Fibroblast of skin of left biceps (primary cell): ENCODE measurements at places on chromosomes 4 and X.
A peak's percentile ranks its signal among the peaks of the same experiment; 100 is the strongest.

- no peak for DNase-seq
These were observed 173.7 kb downstream of the PTTG2 start for GRCh38 chr4:38133711-38134480.

- no peak for DNase-seq
These were observed 50.5 kb upstream of the PAGE1 start for GRCh38 chrX:49746306-49746705.

DNA sequence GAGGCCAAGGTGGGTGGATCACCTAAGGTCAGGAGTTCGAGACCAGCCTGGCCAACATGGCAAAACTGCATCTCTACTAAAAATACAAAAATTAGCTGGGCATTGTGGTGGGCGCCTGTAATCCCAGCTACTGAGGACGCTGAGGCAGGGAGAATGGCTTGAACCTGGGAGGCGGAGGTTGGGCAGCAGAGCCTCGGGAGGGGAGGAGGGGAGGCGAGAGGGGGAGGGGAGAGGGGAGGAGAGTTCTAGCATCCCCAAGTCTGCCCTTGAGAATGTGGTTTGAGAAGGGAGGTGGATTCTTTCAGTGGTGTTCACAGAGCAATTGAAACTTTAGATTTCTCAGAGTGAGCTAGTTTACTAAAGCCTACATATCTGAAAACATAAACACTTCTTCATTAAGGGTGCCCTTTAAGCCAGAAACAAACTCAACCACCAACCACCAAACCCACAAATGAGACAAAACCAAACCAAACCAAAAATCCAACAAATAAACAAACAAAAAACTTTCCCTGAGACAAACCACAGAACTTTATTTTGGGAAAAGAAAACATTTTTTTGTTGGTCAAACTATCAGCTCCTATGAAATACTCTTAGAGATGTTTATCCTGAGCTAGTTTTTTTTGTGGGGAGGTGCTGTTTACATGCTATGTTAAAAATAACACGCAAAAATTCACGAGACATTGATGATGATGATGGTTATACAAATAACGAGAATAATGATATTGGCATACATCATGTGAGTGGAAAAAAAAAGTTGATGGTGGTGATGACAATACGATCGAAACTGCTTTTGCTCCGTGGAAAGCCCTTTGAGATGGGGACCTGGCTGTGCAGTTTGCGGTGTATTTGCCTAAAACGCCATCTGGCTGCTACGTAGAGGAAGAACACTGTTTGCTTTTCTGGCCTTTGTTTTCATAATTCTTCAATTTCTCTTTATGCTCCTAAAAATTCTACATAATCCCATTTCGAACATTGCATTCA lies 98.2 kb upstream of the PRKX start:
- no peak for DNase-seq

- no peak for DNase-seq
These were observed 1.0 kb upstream of the GRPEL1 start for GRCh38 chr4:7068883-7069282.

DNA sequence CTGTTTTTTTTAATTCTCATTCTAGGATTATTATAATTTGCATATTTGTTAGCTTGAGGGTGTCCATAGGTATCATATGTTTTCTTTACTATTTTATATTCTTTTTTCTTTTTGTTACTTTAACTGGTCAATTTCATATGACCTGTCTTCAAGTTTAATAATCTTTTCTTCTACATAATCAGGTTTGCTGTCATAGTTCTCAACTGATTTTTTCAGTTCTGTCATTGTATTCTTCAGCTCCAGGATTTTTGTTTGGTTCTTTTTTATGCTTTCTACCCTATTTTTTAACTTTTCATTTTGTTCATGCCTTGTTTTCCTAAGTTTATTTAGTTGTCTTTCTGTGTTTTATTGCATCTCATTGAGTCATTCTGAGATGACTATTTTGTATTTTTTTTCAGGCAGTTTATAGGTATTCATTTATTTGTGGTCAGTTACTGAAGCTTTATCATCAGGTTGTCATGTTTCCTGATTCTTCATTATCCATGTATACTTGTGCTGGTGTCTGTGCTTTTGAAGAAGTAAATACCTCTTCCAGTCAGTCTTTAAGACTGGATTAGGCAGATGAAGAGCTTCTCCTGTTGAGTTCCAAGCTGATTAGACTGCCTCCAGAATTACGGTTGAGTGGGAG lies 220.3 kb upstream of the VEGFC start:
- no peak for DNase-seq

GRCh38 chr4:134777606-134778005 lies 576.0 kb upstream of the PABPC4L start:
- DNase-seq = no peak

DNA sequence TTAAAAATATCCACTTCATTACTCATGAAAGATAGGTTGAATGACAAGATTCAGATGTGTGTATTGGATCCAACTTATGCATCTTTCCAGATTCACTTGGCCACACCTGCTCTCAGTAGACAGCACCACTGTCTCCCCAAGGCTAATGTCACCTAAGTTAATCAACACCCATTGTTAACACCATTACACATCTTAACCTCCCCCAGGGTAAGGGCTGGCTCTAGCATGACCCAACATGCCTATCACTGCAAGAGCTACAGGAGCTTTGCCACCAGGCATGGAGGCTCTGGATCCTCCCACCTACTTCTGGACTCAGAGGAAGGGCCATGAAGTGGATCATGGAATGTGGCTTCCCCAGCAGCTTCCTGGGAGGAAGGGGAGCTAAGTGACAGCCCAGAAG lies 32.8 kb upstream of the LSM6 start:
- DNase-seq = no peak

GRCh38 chrX:140092121-140092520 lies 126.8 kb upstream of the CXorf66 start:
- DNase-seq = no peak

DNA sequence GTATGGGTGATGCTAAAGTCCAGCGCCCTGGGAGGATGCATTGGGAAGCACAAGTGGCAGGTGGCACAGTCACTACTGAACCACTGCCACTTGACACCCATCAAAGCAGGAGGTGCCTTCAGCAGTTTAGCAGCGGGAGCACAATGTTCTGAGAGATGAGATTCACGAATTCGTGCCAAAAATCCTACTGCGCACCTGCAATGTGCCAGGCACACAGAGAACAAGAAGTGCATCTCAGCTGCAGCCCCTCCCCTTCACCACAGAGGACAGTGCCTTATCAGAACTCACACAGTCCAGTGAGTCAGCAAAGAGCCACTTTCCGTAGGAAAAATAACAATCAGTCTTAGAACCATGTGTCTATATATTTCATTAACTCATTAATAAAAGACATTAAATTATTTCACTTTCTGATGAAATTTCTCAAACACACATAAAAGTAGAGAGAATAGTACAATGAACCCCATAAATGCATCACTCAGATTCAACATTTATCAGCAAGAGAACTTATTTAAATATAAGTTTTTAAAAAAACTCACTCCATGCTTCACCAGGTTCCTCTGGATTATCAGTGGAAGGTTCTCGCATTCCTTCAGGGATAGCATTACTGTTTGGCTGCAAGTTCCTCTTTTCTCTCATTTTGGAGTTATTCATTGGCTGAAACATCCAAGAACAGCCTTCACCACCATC lies 47.0 kb downstream of the BEND2 start:
- no peak for DNase-seq

GRCh38 chrX:5857232-5857631 lies 371.4 kb downstream of the NLGN4X start:
- no peak for DNase-seq

DNA sequence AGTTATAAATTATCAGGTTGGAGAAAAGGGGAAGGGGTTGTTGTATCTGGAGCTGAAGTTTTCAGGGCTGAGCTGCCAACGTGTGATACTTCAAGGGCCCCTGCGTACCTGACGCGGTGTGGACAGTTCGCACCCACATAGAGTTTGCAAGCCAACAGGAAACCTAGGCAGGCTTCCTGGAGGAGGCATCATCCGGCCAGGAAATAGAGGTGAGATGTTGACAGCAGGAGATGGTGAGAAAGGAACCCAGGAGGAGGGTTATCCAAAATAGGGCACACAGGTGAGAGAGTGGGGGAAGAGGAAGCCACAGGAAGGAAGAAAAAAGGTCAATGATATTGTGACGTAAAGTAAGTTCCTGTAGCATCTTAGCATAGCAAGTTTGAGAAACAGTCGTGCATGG lies 127.2 kb downstream of the DHRSX start:
- DNase-seq = no peak

DNA sequence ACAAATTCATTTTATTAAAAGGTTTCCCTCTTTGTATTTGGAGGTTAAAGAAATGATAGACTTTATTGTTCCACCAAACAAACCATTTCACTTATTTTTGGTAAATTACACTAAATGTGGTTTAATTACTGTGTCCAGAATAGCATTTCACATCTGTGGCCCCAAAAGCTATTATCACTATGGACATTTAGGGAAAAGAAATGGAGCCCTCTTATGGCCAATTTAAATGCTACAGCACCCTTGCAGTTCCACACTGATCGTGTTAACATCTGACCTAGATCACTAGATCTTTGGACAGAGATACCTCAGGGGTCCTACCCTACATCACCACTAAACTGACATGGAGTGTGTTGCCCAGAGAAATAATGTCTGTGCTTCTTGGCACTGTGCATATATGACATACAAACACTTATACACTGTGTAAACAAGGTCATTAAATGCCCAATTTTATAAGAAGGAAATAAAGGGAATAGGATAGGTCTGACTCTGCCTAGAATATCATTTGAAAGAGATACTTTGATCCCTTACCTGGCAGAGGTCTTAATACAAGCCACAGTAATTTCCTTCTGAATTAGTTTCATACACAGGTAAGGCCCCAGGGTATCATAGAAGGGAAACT lies 163.9 kb downstream of the KDR start:
- no peak for DNase-seq

DNA sequence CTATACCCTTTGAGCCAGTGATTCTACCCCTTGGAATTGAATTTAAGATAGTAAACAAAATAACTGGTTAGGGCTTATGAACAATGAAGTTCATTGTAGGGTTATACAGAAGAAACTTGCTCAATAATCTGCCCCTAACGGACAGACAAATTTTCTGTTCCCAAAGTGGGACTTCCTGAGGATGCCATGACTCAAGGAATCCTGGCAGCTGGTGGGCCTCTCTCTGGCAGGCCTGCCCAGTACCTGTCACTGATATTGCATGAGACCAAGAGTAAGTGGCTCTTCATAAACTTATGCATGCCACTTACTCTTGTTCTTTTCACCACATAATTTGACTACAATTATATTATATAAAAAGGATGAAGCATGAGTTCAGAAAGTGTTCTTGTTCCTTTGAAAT lies 41.5 kb downstream of the GPRIN3 start:
- DNase-seq = no peak

- DNase-seq = no peak
These were observed 354.0 kb downstream of the HS3ST1 start for GRCh38 chr4:11074581-11075241.

DNA sequence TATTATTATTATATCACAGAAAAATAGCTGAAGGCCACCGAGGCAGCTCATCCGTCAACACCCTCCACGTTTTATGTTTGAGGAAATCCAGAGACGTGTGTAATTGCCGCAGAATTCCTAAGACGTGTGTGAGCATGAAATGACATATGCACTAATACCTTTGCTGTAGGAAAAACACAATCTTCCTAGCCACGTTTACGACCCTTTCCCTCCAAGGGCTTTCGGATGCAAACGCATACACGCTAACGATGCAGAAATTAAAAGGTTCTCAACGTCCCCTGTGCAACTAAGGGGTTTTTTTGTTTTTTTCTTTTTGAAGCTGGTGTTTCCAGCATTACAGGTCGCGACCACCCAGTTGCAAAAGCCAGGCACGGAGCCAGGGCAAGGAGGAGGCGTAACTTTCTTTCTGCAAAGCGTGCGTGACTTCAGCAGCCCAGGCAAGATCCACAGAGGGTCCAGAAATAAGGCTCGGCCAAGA lies 33.8 kb downstream of the CRLF2 start:
- DNase-seq = no peak

DNA sequence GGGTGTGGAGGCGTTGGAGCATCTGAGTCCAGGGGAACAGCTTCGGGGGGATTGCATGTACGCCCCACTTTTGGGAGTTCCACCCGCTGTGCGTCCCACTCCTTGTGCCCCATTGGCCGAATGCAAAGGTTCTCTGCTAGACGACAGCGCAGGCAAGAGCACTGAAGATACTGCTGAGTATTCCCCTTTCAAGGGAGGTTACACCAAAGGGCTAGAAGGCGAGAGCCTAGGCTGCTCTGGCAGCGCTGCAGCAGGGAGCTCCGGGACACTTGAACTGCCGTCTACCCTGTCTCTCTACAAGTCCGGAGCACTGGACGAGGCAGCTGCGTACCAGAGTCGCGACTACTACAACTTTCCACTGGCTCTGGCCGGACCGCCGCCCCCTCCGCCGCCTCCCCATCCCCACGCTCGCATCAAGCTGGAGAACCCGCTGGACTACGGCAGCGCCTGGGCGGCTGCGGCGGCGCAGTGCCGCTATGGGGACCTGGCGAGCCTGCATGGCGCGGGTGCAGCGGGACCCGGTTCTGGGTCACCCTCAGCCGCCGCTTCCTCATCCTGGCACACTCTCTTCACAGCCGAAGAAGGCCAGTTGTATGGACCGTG lies 2.2 kb downstream of the AR start:
- no peak for DNase-seq

- DNase-seq = peak; percentile 54
These were observed 389.7 kb downstream of the GPM6A start for GRCh38 chr4:175422331-175422730.

DNA sequence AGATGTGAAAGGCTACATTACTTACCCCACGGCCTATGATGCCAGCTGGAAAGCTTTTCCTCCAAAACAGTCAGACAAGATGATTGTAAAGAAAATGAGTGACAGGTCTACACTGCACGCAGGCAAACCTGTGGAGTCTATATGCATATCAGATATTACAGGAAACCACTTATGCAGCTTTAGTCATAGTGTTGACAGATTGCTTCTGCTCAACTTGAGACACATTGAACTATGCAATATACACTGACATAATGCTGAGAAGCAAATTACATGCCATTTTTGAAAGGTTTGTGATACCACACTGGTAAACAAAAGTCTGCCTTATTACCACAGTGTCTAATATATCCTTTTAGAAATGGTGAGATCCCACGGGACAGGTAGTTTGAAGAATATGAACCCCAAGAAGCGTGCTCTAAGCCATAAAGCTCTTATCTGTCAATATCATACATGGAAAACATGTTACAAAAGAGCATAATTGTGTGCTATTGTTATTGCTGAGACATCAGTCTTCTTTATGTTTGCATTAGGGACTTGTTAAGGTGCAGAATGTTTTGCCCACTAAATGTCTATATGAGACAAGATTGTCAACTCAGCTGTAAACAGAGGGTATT lies 1835.8 kb upstream of the TENM3 start:
- no peak for DNase-seq
